Fibroblast of villous mesenchyme (primary cell): ENCODE measurements at places on chromosomes 5 and 9.

- no peak for DNase-seq
Observed at GRCh38 chr9:128587453-128587852, 35.1 kb downstream of the SPTAN1 start.

- no peak for DNase-seq
Observed at GRCh38 chr5:135440916-135441315, 6.2 kb downstream of the DCANP1 start.

- DNase-seq = no peak
Observed at GRCh38 chr5:163496286-163496685, 9.1 kb upstream of the MAT2B start.

GRCh38 chr9:127955294-127956015 is 17.8 kb upstream of the DPM2 start:
- DNase-seq = no peak
